ENCODE measurements at places on chromosomes 1 and 21. TPM values are rescaled to one million over a fixed set of nuclear protein-coding genes. Genes with fewer than 3 reads are reported as not detected.
A peak's percentile ranks its signal among the peaks of the same experiment; 100 is the strongest.

The SPATA21 gene
- not detected for total RNA-seq

The IL6R gene
- 33.7 TPM for total RNA-seq

The AMY1C gene
- total RNA-seq: not detected

The SLAMF9 gene
- total RNA-seq: not detected

The SELENBP1 gene
- 119 TPM for total RNA-seq

The FAM72C gene
- total RNA-seq: 1.2 TPM

The TMCC2 gene
- 2.4 TPM for total RNA-seq

The MFSD2A gene
- total RNA-seq: 20.0 TPM

The LENEP gene
- not detected for total RNA-seq

The METTL18 gene
- 5.2 TPM for total RNA-seq

- DNase-seq: no peak
- no peaks in the 10 kb centered on the region for H3K36me3 ChIP-seq
- H3K27ac ChIP-seq: no peak overlapping the region
Measured at GRCh38 chr1:247459507-247459906, 1.6 kb upstream of the OR2B11 start.

GRCh38 chr1:226737819-226738420 lies 1.2 kb downstream of the ITPKB start:
- peak overlapping the region; percentile 91 for H3K4me3 ChIP-seq
- H3K27me3 ChIP-seq: no peaks in the 10 kb centered on the region
- H3K36me3 ChIP-seq: no peaks in the 10 kb centered on the region
- peak overlapping the region; percentile 92 for H3K27ac ChIP-seq

DNA sequence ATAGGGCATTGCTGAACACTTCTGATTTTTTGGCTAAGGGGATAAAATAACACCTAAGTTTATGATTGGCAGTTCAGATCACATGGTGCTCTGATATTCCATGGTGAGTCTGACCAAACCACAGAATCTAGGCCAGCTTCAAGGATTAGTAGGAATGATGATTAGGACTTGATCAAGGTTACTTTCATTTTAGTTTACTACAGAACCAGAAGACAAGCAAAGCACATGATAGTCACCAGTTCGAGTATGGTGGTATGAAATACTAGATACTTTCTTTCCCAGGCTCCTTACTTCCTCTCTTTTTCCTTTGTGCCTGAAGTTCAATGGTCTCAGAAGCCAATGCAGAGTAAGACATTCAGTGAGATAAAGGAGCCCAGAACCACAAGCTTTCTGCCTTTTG lies 26.6 kb downstream of the S100A10 start:
- no peaks in the 10 kb centered on the region for H3K36me3 ChIP-seq
- no peak for DNase-seq
- no peaks in the 10 kb centered on the region for H3K27me3 ChIP-seq

DNA sequence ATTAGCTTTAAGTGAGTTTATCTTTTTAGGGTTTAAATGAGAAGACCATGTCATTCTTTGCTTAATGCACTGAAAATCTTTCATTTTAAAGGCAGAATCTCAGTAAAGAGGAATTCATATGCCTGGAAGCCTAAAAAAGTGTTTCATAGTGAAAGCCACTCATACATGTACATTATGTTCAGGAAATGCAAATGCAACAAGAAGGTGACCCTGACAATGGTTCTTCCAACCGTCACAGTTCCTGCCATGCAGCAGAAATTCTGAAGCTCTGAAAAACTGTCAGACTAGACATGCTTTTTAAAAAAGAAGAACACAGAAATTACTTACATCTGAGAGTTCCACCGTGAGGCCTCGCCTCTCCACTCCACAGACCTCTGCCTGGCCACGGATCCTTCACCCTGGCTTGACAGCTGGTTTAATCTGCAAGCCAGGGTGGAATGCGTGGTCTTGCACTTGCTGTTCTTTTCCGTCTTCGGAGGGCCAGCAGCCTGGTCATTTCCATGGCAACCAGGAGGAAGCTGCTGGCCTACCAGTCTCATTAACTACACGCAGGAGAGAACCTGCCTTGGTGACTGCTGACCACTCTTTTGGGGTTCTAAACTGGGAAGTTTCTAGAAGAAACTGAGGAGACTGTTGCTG lies 41.8 kb upstream of the PAXBP1 start:
- no peaks in the 10 kb centered on the region for H3K27me3 ChIP-seq
- no peak for DNase-seq
- no peak overlapping the region for H3K4me3 ChIP-seq
- no peaks in the 10 kb centered on the region for H3K36me3 ChIP-seq
- H3K27ac ChIP-seq: no peak overlapping the region

DNA sequence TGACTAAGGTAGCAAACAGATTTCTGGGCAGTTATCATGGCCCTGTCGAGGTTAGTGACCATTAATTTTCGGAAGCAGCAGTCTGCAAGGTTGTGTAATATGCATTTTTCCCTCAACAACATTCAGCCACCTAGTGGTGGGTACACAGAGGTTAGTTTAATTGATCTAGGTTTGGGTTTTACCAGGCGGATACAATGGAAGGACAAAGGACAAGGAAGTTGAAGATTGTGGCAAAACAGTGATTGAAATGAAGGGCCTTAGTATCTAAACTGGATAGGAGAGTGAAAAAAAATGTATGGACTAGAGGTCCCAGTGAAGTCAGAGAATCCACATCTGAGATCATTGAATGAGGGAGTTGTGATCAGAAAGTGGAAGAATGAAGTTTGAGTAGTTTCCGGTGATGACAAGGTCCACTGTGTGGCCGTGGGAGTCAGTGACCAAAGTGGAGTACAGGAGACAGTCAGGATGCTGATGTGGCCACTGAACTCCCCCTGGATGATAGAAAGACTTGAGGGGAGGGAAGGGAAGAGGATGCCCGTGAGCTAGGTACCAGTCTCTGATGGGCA lies 2.8 kb downstream of the ARMH1 start:
- no peaks in the 10 kb centered on the region for H3K27me3 ChIP-seq
- DNase-seq: no peak
- H3K36me3 ChIP-seq: no peaks in the 10 kb centered on the region
- no peaks in the 10 kb centered on the region for H3K4me1 ChIP-seq
- H3K27ac ChIP-seq: peak overlapping the region; percentile 68

DNA sequence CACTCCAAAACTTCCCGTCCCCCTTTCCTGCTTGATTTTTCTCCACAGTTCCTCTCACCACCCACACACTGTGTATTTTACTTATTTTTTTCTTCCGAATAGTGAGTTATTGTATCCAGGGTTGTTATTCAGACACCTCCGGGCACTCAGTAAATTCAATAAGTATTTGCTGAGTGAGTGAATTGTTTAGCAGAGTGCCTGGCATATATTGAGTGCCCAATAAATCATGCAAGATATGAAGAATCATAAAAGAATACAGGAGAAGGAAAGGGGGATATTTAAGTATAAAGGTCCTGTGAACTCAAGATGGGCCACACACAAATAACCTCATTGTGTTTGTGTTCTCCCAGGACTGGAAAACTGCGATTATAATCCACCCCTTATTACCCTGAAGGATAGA lies 139.9 kb downstream of the GALNT2 start:
- H3K27me3 ChIP-seq: no peaks in the 10 kb centered on the region
- H3K27ac ChIP-seq: no peak overlapping the region
- H3K36me3 ChIP-seq: no peaks in the 10 kb centered on the region

GRCh38 chr1:207355060-207355459 lies 33.6 kb downstream of the CD55 start:
- no peaks in the 10 kb centered on the region for H3K27me3 ChIP-seq
- no peaks in the 10 kb centered on the region for H3K4me1 ChIP-seq
- no peak for DNase-seq
- H3K36me3 ChIP-seq: no peaks in the 10 kb centered on the region

GRCh38 chr1:171742577-171742922 lies 685 bp upstream of the VAMP4 start:
- no peaks in the 10 kb centered on the region for H3K36me3 ChIP-seq
- peak overlapping the region; percentile 99 for H3K27ac ChIP-seq
- DNase-seq: peak; percentile 65

- no peak for DNase-seq
- H3K36me3 ChIP-seq: no peaks in the 10 kb centered on the region
- H3K4me1 ChIP-seq: no peaks in the 10 kb centered on the region
- no peaks in the 10 kb centered on the region for H3K27me3 ChIP-seq
- no peak overlapping the region for H3K27ac ChIP-seq
Measured at GRCh38 chr1:172851077-172851476, 192.2 kb downstream of the FASLG start.

DNA sequence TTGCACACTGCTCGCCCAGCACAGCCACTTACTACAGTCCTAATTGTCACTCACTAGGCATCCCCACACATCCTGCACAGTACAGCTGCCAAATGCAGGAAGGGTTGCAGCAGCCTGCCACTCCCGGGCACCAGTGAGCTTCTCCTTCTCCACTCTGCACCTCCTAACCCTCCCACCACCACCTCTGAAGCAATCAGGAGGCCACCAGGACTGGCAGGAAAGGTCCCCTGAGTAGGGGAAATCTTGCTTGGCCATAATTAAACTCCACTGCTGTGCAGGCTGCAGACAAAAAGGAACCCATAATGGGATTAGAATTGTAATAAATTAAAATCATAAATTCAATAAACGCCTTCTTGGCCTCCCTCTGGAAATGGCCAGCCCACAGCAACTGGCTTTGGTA lies 31.8 kb downstream of the FBXO2 start:
- H3K4me3 ChIP-seq: no peak overlapping the region
- H3K27ac ChIP-seq: no peak overlapping the region
- no peaks in the 10 kb centered on the region for H3K36me3 ChIP-seq
- DNase-seq: no peak

- H3K27me3 ChIP-seq: no peaks in the 10 kb centered on the region
- no peaks in the 10 kb centered on the region for H3K4me1 ChIP-seq
- no peak for DNase-seq
- H3K4me3 ChIP-seq: no peak overlapping the region
Measured at GRCh38 chr1:166330096-166330495, 163.3 kb upstream of the FAM78B start.

- H3K4me1 ChIP-seq: no peaks in the 10 kb centered on the region
- no peaks in the 10 kb centered on the region for H3K36me3 ChIP-seq
- DNase-seq: peak; percentile 72
- H3K27ac ChIP-seq: peak overlapping the region; percentile 66
Measured at GRCh38 chr1:113981962-113982931, 3.0 kb downstream of the OLFML3 start.

DNA sequence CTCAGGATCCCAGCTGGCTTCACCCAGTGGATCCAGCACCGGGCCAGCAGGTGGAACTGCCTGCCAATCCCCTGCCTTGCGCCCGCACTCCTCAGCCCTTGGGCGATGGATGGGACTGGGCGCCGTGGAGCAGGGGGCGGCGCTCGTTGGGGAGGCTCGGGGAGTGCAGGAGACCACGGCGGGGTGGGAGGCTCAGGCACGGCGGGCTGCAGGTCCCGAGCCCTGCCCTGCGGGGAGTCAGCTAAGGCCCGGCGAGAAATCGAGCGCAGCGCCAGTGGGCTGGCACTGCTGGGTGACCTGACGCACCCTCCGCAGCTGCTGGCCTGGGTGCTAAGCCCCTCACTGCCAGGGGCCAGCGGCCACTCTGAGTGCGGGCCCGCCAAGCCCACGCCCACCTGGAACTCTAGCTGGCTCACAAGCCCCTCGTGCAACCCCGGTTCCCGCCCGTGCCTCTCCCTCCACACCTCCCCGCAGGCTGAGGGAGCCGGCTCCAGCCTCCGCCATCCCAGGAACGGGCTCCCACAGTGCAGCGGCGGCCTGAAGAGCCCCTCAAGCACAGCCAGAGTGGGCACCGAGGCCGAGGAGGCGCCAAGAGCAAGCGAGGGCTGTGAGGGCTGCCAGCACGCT lies 31.1 kb downstream of the NRDC start:
- no peak for DNase-seq
- no peaks in the 10 kb centered on the region for H3K27me3 ChIP-seq
- no peaks in the 10 kb centered on the region for H3K4me1 ChIP-seq
- no peak overlapping the region for H3K4me3 ChIP-seq

DNA sequence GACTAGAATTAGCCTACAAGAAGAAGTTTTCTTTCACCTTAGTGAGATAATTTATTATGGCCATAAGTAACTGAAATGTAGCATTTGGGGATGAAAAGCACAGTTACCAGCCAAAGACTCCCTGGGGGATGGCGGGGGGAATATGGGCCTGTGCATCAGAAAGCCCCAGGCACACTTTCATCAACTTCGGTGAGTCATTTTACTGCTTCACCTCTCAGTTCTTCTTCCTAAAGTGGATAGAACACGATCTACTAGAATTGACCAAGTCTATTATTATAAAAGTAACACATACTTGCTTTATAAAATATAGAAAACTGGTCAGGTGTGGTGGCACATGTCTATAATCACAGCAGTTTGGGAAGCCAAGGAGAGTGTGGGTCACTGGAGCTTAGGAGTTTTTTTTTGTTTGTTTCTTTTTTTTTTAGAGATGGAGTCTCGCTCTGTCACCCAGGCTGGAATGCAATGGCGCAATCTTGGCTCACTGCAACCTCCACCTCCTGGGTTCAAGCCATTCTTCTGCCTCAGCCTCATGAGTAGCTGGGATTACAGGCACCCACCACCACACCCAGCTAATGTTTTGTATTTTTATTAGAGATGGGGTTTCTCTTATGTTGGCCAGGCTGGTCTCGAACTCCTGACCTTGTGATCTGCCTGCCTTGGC lies 141.8 kb downstream of the ZZZ3 start:
- no peaks in the 10 kb centered on the region for H3K36me3 ChIP-seq
- H3K27ac ChIP-seq: no peak overlapping the region
- H3K4me3 ChIP-seq: no peak overlapping the region
- DNase-seq: no peak

GRCh38 chr1:24793447-24794129 lies 48.3 kb downstream of the CLIC4 start:
- DNase-seq: no peak
- H3K4me3 ChIP-seq: no peak overlapping the region
- peak overlapping the region; percentile 73 for H3K27ac ChIP-seq
- H3K36me3 ChIP-seq: no peaks in the 10 kb centered on the region
- H3K4me1 ChIP-seq: peaks cover 88% of the 10 kb centered on the region
- no peaks in the 10 kb centered on the region for H3K27me3 ChIP-seq

GRCh38 chr1:170959385-170959784 lies 24.1 kb downstream of the MROH9 start:
- no peaks in the 10 kb centered on the region for H3K36me3 ChIP-seq
- H3K4me1 ChIP-seq: no peaks in the 10 kb centered on the region
- no peak for DNase-seq
- H3K27ac ChIP-seq: no peak overlapping the region
- H3K27me3 ChIP-seq: no peaks in the 10 kb centered on the region
- H3K4me3 ChIP-seq: no peak overlapping the region

DNA sequence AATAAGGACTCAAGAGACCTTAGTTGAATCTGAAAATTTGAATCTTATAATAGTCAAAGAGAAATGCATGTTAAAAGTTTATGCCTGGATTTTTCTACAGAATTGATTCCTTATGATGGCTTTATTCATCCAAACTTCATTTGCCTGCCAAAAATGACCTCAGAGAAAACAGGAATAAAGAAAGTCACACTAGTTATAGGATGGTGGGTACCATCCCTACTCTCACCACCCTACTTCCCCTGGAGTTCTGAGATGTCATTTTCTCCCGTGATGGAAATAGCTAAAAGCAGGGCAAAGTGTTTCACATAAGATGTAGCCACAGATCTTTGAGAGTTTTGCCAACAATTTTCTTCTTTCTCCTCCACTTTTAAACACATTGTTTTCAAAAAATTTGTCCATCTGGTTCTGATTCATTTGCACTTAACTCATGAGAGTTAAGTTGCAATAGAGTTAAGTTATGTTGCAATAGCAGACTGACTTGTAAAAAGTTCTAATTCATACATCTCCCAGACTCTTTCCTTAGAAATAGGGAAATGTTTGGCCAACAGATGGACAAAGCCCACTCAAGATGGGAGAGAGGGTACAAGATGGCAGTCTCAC lies 384.6 kb downstream of the PLPP3 start:
- no peaks in the 10 kb centered on the region for H3K27me3 ChIP-seq
- H3K27ac ChIP-seq: no peak overlapping the region
- DNase-seq: no peak
- no peaks in the 10 kb centered on the region for H3K4me1 ChIP-seq
- H3K36me3 ChIP-seq: no peaks in the 10 kb centered on the region

All from tibial nerve (tissue), 4 donors.